Stimulated activated CD4-positive, alpha-beta T cell treated with anti-CD3 and anti-CD28 coated beads, Interleukin-1b, Interleukin-23, amount 100 ng/mL, for 1 hour (primary cell): ENCODE measurements at places on chromosomes 5 and 9.

- DNase-seq: no peak
These were observed 25.7 kb upstream of the FREM1 start for GRCh38 chr9:14935964-14936363.

DNA sequence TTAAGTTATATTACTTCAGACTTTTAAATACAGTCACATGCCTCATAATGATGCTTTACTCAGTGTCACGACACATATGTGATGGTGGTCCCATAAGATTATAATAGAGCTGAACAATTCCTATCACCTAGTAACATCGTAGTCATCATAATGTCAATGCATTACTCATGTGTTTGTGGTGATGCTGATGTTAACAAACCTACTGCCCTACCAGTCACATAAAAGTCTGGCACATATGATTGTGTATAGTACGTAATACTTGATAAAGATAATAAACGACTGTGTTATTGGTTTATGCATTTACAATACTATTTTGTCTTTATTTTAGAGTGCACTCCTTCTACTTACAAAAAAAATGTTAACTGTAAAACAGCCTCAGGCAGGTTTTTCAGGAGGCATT is 103.7 kb downstream of the PAM start:
- no peak for DNase-seq

DNA sequence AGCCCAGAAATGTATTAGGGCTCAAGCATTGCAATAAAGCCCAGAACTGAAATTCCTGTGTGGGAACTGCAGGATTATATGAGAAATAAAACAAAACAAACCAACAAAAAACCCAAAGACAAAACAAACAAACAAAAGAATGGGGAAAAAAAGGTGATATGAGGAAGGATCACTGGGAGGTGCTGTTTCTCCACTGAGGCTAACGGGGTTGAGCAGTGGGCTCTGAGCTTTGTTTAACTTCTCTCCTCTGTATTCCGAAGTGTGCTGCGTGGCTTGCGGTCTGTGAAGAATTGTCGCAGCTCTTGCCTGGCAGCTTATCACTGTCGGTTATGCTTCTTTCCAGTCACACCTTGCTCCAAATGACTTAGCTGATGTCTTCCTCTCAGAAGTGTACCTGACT is 106.3 kb downstream of the TENT4A start:
- DNase-seq: no peak

DNA sequence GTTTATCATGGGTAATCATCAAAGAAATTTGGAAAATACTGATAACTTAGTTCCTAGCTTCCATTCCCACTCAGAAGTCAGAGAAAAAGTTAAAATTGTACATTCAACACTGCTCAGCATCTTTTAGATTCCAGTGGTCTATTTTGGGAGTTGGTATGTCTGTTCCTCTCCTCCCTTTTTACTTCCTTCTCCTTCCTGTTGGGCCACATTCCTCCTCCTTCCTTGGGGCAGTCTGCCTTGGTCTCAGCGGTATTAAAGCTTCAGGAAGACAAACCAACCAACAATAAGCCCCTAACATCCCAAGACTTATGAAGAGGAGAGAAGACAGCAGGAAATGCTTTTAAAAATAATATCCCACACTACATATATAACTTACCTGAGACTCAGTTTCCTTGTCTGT is 49.9 kb upstream of the SSBP2 start:
- no peak for DNase-seq

GRCh38 chr9:22817181-22817580 is 370.6 kb downstream of the DMRTA1 start:
- no peak for DNase-seq

DNA sequence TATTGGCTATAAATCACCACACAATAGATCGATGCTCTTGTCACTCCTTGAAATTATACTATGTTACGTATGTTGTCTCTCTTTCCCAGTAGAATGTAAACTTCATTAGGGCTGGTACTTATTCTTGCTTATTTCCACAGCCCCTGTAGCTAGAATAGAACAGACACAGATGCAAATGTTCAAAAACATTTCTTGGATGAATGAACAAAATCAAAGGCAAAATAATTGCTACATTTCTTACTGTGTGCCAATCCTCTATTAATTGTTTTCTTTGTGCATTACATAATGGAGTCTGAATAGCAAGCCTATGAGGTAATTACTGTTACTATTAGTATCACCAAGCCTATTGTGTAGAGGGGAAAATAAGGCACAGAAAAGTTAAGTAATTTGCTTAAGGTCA is 725 bp upstream of the OR13C2 start:
- DNase-seq: no peak

GRCh38 chr5:77486344-77486962 is 5.7 kb downstream of the WDR41 start:
- no peak for DNase-seq

- no peak for DNase-seq
These were observed 520 bp downstream of the PCDH12 start for GRCh38 chr5:141957367-141957996.

DNA sequence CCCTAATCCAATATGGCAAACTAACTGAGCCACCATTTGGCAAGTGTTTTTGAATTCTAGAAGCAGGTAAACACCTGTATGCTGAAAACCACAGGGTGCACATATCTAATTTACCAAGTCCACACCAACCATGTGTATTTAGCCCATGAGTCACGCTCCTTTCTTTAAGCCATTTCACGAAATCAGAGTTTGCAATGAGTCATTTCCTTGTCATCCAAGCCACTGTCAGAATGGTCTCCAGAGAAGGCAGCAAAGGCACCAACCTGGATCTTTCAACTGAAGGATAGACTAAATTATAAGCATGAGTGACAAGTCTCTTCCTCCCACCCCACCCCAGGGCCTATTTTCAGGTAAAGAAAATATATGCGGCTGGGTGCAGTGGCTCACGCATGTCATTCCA is 110.0 kb downstream of the PAX5 start:
- no peak for DNase-seq

GRCh38 chr5:5932824-5933223 is 445.5 kb downstream of the MED10 start:
- DNase-seq: no peak
